ENCODE measurements at places on chromosomes 6 and 20.

GRCh38 chr6:110296241-110297025, 61.7 kb downstream of the METTL24 start:
- no peak for DNase-seq

DNA sequence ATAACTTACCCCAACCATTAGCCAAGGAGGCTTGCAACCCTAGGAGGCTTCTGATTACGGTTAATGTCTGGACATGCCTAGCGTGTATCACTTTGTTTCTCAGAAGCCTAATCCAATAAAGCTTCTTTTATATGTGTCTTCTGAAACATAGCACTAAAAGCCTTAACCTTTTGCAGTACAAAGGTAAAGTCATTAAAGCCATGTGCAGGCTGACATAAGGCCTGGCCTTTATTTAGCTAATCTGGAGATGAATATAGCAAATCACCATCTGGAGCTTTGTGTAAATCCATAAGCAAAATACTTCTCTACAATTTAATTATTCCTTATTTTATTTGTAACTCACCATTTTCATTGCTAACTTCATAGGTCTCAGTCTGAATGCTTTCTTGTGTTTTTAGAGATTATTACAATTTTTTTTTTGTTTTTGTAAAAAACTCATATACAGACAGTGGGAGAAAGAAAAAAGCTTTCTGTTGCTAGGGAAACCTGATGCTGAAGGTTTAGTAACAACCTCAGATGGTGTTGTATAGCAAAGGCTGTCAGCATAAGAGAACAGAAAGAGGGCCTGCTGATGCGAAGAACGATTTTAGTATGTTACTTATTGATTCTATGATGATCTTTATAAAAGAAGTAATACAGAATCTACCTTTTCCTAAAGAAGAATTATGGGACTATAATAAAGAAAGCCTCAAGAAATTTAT, at the start of gene EYS:
EYS (minus strand) TSS at position 101 of the 701 bp plus-strand sequence. CDS start 211,816 bp downstream, outside the sequence.
- no peak for DNase-seq

DNA sequence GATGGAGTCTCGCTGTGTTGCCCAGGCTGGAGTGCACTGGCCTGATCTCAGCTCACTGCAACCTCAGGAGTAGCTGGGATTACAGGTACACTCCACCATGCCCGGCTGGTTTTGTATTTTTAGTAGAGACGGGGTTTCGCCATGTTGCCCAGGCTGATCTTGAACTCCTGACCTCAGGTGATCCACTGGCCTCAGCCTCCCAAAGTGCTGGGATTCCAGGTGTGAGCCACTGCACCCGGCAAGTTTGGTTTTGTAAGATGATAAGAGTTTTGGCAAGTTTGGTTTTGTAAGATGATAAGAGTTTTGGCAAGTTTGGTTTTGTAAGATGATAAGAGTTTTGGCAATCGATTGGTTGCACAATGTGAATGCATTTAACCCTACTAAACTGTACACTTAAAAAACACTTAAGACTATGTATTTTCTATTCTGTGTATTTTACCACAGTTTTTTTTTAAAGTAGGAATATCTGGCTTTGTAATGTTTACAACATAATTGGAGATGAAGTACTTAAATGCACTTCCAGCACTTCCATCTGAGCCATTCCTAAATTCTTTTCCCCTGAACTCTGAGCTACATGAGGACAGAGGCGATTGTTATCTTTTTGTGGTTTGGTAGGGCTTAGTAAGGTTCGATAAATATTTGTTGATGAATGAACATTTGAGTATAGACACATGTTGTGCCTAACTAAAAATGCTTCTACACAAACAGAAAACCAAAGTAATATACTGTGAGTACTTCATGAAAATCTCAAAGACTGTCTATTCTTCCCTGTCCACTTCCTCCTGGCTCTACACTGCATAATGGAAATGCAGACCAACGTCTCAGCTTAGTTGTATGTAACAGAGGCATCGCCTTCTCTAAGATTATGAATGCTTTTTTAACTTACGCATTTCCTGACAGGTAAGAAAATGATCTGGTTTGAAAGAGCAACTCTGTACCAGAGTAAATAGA, 18.8 kb downstream of the SAMHD1 start:
- DNase-seq: no peak

DNA sequence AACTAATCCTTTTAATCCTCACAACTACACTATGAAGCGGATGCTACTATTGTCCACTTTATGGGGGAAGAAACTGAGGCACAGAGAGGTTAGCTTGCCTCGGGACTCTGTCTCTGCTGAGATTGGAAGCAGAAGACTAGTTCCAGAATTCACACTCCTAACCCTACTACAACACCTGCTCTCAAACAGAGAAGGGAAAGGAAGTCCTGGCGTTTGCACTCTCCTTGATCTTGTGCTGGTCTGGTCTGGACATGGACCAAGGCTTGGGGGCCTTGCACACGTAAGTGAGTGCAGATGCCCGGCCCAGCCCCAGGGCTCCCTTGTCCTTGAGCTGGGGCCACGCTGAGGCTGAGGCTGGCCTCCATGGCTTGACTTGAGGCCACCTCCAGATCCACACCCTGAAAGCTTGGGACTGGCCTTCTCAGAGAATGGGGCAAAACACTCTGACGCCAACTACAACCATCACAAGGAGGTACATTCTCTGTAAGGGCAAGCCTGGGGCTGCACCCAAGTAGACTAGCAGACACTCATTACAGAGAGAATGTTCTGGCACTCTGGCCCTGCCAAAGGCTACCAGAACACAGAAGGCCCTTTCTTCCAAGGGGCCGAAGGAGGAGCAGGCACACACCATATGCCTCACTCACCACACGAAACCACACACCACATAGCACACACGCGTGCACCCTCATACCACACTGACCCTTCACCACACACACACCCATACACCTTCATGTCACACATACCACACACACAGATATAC, 33.3 kb upstream of the EZR start:
- DNase-seq: no peak

DNA sequence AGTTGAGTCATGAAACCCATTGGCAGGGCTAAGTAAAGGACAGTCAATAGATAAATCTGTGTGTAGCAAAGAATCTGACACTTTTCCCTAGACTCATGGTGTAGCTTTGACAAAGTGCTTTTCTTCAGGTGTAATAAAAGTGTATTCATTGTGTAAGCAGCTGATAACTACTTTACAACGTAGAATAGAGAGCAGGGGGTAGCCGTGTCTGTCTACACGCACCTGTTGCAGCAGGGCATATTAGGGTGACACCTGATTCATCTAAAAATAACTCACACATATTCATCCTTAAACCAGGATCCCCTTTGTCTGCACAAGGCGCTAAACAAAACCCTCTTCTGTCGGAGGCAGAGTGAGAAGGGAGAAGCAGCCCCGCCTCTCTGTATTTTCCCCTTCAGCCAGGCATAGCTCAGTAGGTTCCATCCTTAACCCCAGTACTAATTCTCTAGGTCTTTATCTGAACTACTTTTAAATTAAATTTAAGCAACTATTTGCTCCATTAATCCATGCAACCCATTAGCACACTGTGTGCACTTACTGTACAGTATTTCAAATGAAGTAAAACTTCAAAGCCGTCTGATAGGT, 306.7 kb upstream of the SASH1 start:
- DNase-seq: no peak

DNA sequence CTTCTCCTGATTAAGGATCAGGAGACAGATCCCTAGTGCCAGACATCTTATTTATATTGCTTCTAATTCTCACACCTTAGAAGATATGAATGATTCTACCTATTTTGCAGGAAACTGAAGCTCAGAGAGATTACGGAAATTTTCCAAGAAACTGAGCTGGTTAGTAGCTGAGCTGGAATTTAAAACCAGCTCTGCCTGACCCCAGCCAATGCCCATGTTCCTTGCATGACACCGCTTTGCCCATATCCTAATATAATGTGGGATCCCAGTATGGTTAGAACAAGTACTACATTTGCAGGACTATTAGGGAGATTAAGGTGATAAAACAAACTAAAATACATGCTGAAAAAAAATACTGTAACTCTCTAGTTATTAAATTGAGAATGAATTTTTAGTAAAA, 1.9 kb downstream of the TMEM30A start:
- DNase-seq: no peak

- DNase-seq: no peak
Measured at GRCh38 chr6:144390886-144391285, 105.8 kb downstream of the UTRN start.

- DNase-seq: peak; percentile 24
Measured at GRCh38 chr6:53250176-53251032, 98.3 kb downstream of the ELOVL5 start.

DNA sequence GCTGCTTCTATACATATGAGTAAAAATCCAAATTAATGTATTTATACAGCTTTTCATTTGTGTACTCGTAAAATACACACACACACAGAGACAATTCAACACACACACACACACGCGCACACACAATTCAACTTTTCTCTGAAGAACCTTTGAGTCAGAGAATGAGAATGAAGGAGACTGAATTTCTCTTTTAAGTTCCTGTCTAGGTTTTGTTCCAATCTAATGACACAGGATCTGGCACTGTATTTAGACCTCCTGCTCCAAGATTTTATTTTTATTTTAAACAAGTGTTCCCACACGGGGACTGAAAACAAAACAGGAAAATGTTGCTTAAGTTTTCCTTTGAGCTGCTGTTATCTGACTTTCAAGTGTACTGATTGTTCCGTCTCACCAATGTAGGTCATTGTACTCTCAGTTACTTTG, 250.8 kb downstream of the LAMA2 start:
- peak; percentile 37 for DNase-seq

DNA sequence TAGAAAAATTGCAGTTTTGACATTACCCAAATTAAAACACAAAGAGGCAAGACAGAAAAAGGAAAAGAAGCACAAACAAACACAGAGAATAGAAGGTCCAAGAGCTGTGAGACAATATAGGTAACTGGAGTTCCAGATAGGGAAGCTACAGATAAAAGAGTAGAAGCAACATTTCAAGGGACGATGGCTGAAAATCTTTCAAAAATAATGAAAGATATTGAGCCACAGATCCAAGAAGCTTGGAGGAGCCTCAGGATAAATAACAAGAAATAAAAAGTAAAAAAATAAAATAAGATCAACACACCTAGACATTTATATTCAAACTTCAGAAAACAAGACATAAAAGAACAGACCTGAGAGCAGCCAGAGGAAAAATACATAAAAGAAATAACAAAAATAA, 164.9 kb downstream of the FNDC1 start:
- no peak for DNase-seq

GRCh38 chr6:33088931-33089620, 13.3 kb downstream of the HLA-DPB1 start:
- DNase-seq: no peak

DNA sequence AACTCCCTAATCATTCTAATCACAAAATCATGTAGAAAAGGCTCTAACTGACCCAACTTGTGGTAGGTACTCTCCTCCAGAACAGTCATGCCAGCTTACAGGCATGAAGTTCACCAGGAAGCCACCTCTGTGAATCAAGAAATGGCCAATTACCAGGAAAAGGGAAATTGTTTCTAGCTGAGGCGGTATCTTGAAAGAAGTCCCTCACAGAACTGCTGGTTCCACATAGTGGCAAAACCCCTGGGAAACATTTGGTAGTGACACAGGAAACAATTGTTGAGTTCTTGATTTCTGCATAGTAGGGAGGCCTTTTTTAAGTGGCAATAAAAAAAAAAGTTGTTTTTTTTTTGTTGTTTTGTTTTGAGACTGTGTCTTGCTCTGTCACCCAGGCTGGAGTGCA, 3.4 kb upstream of the ZHX3 start:
- DNase-seq: no peak

GRCh38 chr6:37725957-37726356, 28.3 kb upstream of the MDGA1 start:
- DNase-seq: no peak

DNA sequence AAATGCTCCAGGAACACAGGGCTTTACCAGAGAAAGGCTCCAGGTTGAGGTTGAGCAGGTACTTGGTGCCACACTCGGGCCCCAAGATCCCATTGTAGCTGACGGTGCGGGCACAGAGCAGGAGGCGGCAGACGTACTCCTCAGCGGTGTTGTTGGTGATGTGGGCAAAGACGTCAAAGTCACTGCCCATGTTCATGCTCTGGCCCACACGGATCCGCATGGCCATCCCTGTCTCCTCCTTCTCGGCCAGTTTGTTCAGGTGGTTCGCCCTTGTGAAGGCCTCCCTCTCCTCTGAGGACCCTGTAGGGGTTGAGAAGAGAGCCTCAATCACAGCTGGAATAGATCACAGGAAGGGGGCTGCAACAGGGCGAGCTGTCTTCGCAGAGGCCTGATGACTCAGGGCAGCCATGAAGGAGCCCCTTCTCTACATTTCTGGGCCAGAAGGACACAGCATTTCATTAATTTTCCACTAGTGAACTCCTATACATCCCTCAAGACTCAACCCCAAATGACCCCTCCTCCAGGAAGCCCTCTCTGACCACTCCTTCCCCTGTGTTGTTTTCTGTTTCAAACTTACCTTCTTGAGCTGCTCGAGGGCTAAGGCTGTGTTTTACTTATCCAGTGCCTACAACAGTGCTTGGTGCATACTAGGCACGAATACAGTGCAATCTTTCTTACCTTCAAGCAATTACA, 26.8 kb downstream of the TGM2 start:
- no peak for DNase-seq

GRCh38 chr6:81995548-81996289, 243.2 kb upstream of the TENT5A start:
- no peak for DNase-seq

DNA sequence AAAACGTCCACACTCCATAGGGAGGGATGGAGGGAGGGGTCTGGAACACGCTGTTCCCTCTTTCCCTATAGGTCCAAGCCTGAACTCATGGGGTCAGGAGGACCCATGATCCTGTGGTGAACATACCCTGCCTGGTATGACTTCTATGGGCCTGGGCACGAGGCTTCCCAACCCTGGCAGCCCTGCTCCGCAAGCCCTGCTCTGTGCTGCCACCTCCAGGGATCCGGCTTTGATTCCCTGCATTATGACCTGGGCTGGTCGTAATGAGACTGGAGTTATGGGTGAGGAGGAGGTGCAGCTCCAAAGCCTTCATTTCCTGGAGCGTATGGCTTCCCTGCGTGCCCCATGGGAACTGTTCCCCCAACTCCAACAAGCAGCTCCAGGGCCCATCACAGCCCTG, 54.9 kb downstream of the CDH22 start:
- DNase-seq: no peak

DNA sequence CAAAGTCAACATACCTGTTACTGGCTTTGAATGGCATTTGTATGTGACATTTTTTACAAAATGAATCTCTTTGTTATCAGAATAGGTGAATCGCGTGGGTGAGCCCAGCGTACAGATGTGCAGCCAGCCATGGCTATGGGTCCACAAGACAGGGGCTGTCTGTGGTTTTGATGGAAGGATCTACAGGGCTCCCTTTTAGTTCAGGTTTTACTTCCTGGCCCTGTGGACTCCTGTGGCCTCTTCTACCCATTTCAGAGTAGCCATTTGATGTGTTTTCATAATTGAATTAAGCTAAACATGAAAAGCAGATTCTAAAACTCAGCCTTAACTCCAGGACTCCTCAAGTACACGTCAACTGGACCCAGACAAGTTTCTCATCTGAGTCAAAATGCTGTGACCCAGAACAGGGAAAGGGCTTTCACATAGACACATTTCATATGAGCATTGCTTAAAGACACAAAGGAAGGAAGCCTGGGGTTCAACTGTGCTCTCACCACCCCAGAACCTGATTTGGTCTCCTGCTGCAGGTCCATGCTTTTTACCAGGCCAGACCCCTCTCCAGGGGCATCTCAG, 105.3 kb upstream of the NAA20 start:
- DNase-seq: no peak

GRCh38 chr6:36272234-36272633, 2.4 kb downstream of the PNPLA1 start:
- DNase-seq: no peak
